Esophagus squamous epithelium (tissue), 5 donors: ENCODE measurements at places on chromosomes 13 and 19.

GRCh38 chr19:47766670-47767069 lies 11.8 kb upstream of the SELENOW start:
- no peak for DNase-seq

- no peak for DNase-seq
Measured at GRCh38 chr19:51799034-51799773, 4.2 kb downstream of the FPR3 start.

DNA sequence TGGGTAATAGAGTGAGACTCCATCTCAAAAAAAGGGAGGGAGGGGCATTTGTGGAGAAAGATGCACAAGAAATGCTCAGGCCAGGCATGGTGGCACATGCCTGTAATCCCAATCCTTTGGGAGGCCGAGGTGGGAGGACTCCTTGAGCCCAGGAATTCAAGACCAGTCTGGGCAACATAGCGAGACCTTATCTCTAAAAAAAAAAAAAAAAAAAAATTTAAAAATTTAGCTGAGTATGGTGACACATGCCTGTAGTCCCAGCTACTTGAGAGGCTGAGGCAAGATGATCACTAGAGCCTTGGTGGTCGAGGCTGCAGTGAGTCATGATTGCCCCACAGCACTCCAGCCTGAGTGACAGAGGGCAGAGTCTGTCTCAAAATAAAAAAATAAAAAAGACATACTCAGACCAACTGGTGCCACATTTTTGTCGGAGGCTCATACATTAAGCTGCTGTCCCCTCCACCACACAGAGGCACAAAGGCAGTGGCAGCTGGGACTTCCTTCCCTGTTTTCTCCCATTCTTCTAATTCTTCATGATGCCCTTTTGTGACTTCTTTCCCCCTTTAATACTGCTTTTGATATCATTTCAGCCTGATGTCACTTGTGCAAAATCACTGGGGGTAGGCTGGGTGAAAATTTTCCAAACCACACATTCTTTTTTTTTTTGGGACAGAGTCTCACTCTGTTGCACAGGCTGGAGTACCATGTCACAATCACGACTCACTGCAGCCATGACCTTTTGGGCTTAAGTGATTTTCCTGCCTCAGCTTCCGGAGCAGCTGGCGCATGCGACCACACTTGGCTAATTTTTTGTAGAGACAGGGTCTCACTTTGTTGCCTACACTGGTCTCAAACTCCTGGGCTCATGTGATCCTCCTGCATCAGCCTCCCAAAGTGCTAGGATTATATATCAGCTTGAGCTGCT lies 26.8 kb upstream of the CXCL17 start:
- DNase-seq = no peak

DNA sequence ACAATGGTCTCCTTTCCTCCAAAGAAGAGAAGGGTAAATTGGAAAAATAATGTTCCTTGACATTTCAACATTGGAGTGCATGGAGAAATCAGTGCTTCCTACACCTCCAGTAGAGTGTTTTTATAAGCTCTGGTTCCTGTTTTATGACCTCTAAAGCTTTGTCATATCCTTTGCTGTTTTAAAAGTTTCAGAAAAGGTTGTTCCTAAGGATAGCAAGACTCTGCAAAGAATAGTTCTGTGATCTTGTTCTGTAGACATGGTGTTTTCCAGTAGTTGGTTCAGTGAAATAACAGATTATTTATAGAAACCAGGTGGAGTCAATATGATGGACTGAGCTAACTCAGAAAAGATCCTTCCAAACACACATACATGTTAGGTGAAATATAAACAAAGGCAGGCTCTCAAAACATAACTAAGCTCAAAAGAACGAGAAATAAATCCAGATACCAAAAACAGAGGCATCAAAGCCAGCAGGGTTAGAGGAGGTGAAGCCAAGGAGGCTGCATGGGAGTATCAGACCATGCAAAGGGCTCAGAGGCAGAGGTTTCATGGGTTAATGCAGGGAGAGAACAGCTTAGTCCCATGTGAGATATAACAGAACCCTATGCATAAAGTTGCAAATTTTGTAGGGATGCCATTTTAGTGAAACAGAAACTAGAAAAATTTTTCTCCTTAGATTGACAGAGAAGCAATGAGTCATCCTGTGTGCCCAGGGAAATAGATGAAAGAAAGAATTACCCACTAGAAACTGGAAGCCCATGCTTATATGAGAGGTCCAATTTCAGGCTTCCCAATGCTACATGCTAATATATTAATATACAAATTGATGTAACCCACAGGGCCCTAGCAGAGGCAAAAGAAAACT lies 44.3 kb downstream of the SHISA2 start:
- no peak for DNase-seq

DNA sequence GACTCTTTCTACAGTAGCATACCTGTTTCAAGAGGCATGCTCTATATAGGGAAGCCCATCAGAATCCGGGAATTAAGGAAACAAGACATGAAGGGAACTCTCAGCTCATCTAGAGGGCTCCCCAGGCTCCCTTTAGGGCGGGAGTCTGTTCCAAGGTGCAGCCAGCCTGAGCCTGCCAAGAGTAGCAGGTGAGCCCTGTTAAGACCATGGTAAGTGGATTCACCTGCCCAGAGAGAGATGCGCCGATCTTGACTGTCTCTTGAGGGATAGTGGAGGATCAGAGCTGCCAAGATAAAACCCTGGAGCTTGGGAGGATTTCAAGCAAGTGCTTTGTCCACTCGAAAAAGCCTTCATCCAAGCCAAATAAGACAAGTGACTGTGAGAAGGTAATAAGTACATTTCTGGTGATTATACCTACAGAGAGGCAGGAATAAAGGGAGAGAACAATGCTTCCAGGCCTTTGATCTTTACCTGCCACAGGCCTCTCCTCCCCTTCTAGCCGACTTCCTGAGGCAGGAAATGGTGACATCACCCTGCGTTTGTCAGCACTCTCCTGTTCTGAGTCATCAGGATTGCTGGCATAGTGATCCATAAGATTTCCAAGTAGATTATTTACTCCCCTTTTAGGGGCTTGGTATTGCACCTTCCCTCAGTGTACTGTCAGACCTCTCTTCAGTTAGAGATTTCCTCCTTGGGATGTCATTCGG lies 31.5 kb downstream of the KLF5 start:
- no peak for DNase-seq

GRCh38 chr19:42028304-42029216 lies 34.5 kb upstream of the ATP1A3 start:
- DNase-seq = no peak

DNA sequence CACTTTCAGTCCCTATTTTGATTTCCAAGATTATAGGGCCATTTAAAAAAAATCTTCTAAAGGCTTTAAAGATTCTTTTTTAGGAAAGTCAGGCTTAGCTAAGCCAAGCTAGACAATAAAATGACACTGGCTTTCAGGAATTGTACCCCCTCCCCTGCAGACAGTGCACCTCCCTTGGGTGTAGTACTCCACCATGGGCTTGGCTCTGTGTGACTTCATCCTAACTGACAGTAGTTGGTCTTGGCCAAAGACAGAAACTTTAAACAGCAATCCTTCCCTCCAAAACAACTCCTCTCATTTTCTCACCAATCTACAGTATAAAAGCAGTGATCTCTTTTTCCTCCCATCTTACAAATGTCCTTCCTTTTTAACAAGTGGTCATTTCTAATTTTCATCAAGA lies 283.0 kb downstream of the DNAJC15 start:
- DNase-seq = no peak

DNA sequence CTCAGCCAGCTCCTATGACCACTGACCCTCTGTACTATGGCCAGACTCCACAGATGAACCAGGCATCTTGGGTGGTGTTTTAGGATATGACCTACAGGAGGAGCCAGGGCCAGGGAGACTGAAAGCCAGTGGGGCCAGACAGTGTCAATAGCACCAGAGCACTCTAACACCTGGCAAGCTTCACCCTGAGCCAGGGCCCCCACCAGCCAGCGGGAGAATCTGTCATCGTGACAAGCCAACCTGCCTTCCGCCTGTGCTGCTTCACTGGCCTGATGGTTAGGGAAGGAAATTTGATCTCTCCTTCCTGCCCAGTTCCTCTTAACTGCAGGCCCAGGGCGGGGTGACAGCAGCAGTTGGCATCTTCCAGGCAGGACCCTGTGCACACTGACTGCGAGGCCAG lies 222.4 kb downstream of the UQCRFS1 start:
- no peak for DNase-seq
